Activated naive CD8-positive, alpha-beta T cell treated with anti-CD3 and anti-CD28 coated beads for 36 hours (primary cell): ENCODE measurements at places on chromosomes 6 and 20. TPM values are rescaled to one million over a fixed set of nuclear protein-coding genes. Genes with fewer than 3 reads are reported as not detected.

DNA sequence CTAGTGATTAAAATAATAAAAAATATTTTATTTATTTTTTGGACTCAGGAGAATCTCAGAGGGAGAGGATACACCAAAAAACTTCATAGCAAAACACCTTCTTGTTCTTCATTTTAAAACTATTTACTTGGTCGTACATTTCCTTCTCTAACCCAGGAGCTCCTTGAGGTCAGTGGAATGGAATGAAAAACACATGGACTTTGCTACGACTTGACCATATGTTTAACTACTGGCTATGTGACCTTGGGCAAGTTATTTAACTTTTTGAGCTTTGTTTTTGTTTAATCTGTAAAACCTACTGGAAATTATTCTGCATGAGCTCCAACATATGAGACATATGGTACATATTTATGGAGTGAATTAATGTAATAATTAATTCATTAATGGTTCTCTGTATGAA, 1005.5 kb upstream of the CITED2 start:
- DNase-seq = no peak

The MKKS gene
- 7.0 TPM for total RNA-seq

DNA sequence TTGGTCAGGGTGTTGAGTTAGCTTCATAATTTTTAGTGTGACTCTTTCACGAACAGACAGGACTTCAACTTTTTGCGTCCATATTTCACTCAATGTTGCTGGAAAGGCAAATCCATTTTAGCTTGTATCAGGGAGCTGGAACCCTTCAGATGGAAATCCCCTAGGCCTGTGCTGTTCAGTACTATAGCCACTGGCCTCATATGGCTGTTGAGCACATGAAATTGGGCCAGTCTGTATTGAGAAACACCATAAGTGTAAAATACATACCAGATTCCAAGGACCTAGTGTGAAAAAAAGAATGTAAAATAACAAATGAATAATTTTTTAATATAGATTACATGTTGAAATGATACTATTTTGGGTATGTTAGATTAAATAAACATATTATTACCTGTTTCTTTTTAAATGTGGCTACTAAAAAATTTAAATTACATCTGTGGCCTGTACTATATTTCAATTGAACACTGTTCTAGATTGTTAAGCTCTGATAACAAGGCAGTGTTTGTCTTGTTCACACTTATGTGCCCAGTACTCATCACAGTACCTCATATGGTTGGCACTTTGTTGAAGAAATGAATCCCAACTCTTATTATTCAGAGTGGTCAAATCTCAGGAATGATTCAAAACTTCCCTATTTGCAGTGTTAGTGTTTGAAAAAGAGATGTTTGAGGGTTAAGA, 34.3 kb downstream of the CTNNBL1 start:
- no peak for DNase-seq

The FAM83D gene
- 14.2 TPM for total RNA-seq

- DNase-seq = no peak
Observed at GRCh38 chr6:158323561-158323958, 11.3 kb downstream of the TULP4 start.

DNA sequence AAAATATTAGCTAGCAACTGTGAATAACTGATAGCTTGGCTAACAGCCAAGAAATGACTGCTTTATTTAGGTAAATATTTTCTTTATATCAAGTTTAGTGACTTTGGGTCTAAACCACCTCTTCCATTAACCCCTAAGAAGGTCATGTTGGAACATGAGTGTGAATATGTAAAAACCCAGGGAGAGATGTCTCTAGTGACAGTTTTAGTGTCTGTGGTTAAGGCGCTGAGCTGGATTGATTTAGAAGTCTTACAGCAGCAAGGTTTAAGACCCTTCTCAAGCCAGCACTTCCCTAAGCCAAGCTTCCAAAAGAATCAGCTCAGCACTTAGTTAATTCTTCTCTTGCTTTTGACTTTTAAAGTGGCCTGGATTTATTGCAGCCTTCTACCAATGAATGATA, 11.4 kb upstream of the SIRT5 start:
- no peak for DNase-seq

The STMND1 gene
- total RNA-seq = not detected

DNA sequence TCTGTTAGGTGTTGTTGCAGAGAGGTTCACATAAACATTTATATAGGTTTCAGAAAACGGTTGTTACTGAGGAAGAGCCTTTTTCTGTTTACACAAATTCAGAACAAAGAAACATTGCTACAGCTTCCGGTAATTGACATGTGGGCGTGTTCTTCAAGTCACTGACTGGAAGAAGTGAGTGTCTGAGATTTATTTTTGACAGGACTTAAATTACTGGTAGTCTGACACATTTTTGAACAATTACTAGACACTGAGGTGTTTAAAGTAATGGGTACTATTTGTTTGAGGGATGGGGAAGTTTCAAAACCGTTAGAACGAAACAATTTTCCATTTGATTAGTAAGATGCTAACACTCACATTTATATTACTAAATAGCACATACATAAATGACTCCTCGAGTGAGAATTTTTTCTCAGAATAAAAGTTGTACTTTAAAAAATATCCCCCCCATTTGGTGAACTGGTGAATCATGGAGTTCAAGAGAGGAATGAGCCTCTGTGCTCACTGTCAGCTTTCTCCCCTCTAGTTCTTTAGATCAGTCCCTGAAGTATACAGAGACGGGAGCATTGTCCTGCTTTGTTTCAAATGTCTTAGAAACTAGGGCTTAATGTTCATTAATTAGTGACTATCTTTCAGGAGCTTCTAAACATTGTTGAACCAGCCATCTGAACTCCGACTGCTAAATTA, 98.7 kb downstream of the TSHZ2 start:
- no peak for DNase-seq

- no peak for DNase-seq
Observed at GRCh38 chr20:11267762-11268335, 594.0 kb upstream of the JAG1 start.

DNA sequence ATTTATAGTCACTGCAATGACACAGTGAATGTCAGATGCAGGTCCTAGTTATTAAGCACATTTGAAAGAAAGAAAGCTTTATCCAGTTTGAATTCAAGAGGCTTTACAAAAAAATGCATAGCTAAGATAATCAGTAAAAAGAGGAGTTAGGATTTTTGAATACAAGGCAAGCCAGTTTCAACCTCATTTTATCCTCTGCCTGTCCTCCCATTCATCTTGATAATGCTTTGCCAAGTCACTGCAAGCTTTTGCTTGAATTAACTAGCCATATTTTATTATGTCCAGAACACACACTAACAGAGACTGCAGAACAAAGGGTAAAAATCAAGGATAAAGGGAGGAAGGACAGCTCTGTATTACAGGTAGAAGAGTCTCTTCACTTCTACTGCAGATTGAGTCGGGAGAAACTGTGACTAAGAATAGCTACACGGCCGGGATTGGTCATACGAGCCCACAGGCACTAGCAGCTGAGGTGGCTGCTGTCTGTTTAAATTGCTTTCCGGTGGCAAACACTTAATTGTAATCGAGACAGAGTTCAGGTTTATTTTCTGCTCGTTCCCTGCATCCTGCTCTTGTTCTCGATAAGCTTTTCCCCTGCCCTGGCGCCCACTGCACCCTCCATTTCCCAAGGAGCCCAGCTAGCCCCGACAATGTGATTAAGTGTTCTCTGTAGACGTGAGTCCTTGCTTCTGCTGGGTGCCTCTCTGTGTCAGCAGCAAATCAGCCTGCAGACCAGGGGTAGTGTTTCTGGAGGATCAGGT, 30.5 kb upstream of the AKAP12 start:
- DNase-seq = no peak

DNA sequence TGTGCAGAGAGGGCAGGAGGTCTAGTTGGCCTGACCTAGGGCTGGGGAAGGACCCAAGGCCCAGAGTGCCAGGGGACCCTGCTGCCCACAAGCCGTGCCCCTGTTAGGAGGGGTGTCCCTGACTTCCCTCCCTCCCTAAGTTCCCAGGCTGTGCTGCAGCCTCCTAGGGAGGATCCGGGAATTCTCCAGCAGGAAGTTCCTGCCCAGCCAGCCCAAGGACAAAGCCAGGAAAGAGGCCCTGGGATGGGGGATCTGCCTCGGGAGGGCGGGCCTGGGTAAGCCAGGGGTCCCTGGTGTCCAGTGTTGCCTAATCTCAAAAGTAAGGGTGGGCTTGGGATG, 9.3 kb upstream of the BAK1 start:
- DNase-seq = no peak

DNA sequence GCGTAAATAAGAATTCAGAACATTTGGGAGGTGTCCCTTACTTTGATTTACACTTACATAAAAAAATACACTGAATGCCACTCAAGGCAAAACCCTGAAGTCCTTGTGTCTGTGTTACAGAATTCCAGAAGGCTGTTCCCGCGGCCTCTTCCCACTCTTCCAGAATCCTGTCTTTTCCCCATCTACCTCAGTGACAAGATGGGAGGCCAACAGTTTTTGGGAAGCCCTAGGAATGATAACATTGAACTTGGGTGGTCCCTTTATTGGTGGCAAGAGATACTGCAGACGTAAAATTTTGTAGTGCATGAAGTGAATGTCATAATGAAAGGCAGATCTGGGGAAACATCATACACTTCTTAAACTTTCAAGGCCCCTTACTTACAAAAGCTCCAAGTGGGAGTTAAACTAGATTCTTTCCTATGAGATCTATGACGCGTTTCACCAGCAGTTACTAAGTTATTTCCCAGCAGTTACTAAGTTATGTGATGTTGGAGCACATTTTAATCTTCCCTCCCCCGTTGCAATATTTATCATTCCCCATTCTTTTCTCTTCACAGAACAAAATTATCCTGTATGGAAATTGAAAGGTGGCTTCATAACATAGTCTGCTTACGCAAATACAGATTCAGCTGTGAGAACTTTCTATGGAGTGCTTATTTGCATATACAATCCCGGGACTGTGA, 79.5 kb downstream of the BCAS1 start:
- DNase-seq = no peak

The FAM162B gene
- not detected for total RNA-seq

- DNase-seq = no peak
Observed at GRCh38 chr6:166438211-166438861, 55.6 kb upstream of the MPC1 start.

DNA sequence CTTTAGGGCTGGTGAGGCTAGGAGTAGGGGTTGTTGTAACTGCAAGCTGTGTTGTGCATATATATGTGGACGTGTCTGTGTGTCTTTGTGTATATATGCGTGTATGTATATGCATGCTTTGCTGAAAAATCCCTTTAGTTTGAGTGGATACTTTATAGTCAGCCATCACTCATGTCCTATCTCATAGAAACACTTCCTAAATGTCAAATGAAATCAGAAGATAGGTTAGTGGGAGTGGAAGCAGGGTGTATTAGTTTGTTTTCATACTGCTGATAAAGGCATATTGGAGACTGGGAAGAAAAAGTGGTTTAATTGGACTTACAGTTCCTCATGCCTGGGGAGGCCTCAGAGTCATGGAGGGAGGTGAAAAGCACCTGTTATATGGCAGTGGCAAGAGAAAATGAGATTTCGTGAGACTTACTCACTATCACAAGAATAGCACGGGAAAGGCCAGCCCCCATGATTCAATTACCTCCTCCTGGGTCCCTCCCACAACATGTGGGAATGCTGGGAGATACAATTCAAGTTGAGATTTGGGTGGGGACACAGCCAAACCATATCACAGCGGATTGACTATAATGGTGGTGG, 131.1 kb downstream of the JARID2 start:
- no peak for DNase-seq

The MYCT1 gene
- total RNA-seq = not detected

GRCh38 chr6:134464690-134465411, 146.9 kb upstream of the SGK1 start:
- no peak for DNase-seq

- no peak for DNase-seq
Observed at GRCh38 chr20:17882065-17882833, 86.3 kb downstream of the SNX5 start.

The CYP24A1 gene
- not detected for total RNA-seq

The ADGRG6 gene
- 2.4 TPM for total RNA-seq

- no peak for DNase-seq
Observed at GRCh38 chr6:125587666-125588632, 161.5 kb upstream of the HEY2 start.

GRCh38 chr6:72661411-72661810, 39.5 kb downstream of the KCNQ5 start:
- no peak for DNase-seq

DNA sequence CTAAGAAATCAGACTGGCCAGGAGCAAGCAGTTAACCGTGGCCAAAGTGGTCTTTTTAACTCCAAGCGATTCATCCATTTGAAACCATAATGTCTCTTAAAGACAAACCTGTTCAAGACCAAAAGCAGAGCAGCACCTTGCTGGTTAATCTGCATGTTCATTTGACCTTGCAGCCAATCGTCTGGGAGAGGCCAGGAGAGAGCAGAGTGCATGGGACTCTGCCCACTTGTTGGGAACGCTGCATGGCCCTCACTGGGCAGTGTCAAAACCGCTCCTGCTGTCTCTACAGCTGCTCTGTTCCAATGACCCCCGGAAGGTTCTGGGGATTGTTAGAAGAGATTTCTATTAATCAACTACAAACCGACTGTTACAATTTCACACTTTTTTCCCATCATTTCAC, 79.6 kb downstream of the OLIG3 start:
- no peak for DNase-seq

The TUBB1 gene
- not detected for total RNA-seq

- no peak for DNase-seq
Observed at GRCh38 chr6:99073223-99073622, 125.5 kb upstream of the FBXL4 start.

GRCh38 chr20:41393705-41394066, 27.1 kb upstream of the EMILIN3 start:
- DNase-seq = no peak

DNA sequence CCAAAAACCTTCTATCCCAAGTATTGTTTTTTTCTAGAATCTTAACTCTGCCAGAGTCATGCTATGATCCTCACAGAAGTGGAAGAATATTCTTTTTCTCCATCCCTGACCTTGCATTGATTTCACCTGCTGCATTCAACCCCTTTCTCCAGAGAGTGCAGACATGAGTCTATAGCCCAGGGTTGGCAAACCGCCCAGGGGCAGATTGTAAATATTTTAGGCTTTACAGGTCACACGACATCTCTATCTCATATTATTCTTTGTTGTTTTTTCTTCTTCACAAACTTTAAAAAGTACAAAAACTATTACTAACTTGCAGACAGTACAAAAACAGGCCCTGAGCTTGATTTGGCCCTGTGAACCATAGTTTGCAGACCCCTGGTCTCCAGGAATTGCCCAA, 112.1 kb upstream of the ASF1A start:
- no peak for DNase-seq

GRCh38 chr20:44743916-44744655, 1.6 kb upstream of the KCNK15 start:
- no peak for DNase-seq

GRCh38 chr6:22146678-22146930, 150.2 kb downstream of the PRL start:
- no peak for DNase-seq

- no peak for DNase-seq
Observed at GRCh38 chr6:13152764-13153163, 175.6 kb downstream of the TBC1D7 start.

GRCh38 chr20:31605902-31606803, 1.1 kb downstream of the ID1 start:
- DNase-seq = no peak
